Activated CD4-positive, alpha-beta T cell treated with anti-CD3 and anti-CD28 coated beads for 36 hours (primary cell): ENCODE measurements at places on chromosomes 16 and 17.

DNA sequence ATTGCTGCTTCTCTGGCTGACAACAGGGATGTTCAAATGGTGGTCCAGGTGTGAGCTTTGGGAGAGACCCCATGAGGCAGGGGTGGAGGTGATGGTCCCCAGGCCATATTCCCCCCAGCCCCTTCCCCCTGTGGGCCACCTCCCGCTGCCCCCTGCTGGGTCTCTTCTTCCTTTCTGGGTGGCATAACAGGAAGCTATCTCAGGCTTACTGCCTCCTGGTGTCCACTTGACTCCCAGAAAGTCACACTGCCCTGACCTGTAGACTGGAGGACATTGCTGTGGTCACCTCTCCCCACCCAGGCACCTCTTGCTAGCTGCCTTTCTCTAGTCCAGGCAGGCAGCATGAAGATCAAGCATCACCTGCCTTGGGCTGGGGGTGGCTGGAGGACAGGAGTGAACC, 46.4 kb upstream of the PLCG2 start:
- DNase-seq = no peak

DNA sequence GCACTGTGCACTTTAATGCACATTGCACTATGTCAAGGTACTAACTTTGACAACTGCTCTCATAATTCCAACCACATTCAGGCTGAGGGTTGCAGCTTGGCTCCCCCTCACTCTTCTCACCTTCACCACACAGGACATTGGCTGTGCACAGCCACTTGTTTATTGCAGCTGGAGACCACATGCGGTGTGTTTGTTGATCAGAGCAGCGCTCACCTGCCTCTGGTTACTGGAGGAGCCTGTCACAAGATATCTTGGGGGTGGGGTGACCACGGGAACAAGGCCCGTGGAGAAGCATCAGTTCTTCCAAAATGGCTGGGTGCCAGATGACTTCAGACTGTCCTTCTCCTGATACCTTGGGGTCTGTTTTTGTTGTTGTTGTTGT, 10.6 kb upstream of the CCL5 start:
- DNase-seq = peak; percentile 34

DNA sequence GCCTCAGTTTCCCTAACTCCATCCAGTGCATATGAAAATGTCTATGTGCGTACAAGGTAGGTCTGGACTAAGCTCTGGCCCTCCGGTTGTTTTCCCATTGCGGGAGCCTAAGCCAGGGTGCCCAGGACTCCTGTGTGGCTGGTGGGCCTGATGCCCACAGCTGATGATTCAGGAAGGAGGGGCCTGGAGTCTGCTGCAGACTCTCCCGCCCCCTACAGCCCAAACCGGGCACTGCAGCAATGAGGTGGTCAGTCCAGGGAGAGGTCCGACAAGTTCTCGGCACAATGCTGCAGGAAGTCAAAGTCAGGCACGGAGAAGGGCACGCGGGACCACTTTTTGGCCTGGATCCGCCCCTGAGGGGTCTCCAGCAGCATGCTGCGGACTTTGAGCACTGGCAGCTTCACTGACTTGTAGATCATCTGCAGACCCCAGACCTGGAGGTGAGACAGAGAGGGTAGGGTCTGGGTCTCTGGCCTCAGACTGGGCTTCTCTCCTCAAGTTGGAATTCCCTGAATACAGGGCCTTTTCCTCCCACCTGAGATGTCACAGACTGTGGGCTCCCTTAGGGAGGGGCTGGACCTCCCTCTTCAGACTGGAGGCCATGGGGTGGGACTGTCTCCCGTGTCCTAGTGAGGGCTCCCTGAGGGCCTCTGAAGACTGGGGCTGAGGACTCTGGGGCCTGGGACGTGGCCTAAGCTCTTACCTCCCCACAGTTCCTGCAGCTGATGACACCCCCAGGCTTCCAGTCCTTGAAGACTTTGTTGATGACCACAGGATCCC, 3.4 kb upstream of the ZNF385C start:
- peak; percentile 88 for DNase-seq

- DNase-seq = no peak
Measured at GRCh38 chr17:15332338-15332737, 9.1 kb downstream of the TEKT3 start.

GRCh38 chr16:77133706-77134105, 57.3 kb upstream of the MON1B start:
- no peak for DNase-seq

DNA sequence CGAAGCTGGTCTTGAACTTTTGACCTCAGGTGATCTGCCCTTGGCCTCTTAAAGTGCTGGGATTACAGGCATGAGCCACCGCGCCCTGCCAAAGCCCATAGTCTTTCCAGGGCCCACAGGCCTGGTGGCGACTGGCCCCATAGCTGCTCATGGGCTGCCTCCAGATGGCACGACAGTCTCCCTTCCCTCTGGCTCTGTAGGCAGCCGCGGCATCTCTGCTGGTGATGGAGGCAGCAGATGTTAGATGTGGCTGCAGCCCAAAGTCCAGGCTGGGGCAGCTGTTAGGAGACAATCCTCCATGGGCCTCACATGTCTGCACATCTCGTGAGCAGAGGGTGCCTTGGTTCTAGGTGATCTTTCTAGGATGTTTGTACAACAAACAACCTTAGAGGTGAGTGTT, 69.7 kb upstream of the DNAJA2 start:
- DNase-seq = no peak

- DNase-seq = no peak
Measured at GRCh38 chr17:9696279-9697044, 51.1 kb downstream of the USP43 start.
